ENCODE measurements at places on chromosomes 4 and X.

DNA sequence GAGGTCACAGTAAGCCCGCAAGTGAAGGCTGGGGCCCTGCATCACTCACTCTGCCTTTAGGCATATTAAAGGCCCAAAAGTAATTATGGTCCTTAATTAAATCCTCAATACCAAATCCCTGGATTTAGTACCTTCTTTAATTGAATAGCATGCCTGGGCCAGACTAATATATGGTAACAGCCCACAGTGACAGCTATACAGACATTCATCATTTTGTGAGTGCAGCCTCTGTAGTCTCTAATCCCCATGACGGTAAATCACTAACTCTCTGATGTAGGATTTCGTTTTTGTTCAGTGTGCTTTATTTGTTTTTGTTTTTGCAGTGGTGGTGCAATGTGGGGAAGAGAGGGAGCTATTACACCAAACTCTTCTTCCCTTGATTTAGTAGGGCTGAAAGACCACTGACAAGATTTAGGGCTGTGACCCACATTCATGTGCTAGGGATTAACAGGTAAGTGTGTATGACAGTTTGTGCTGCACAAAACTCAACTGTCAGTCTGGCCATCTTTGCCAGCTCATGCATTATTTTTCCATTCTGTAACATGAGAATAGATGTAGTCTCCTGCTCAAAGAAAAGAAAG lies 60.6 kb upstream of the SLC39A8 start:
- H3K4me3 ChIP-seq = no peak overlapping the region
- H3K27me3 ChIP-seq = peaks cover 6% of the 10 kb centered on the region
- H3K36me3 ChIP-seq = no peaks in the 10 kb centered on the region
- DNase-seq = no peak

GRCh38 chrX:82589410-82589809 lies 918.7 kb upstream of the POU3F4 start:
- H3K4me1 ChIP-seq = no peaks in the 10 kb centered on the region
- no peaks in the 10 kb centered on the region for H3K36me3 ChIP-seq
- no peak for DNase-seq
- H3K27me3 ChIP-seq = no peaks in the 10 kb centered on the region
- no peak overlapping the region for H3K27ac ChIP-seq
- H3K4me3 ChIP-seq = no peak overlapping the region

GRCh38 chr4:148449921-148450320 lies 7.7 kb upstream of the NR3C2 start:
- peaks cover 11% of the 10 kb centered on the region for H3K4me1 ChIP-seq
- no peaks in the 10 kb centered on the region for H3K36me3 ChIP-seq
- peaks cover 27% of the 10 kb centered on the region for H3K27me3 ChIP-seq
- no peak overlapping the region for H3K4me3 ChIP-seq
- no peak for DNase-seq
- no peak overlapping the region for H3K27ac ChIP-seq

- H3K36me3 ChIP-seq = peaks cover 3% of the 10 kb centered on the region
- H3K27ac ChIP-seq = no peak overlapping the region
- peaks cover 41% of the 10 kb centered on the region for H3K27me3 ChIP-seq
- no peak overlapping the region for H3K4me3 ChIP-seq
- peaks cover 10% of the 10 kb centered on the region for H3K4me1 ChIP-seq
Observed at GRCh38 chr4:78553529-78554060, 2.0 kb downstream of the ANXA3 start.

- no peak overlapping the region for H3K27ac ChIP-seq
- no peak overlapping the region for H3K4me3 ChIP-seq
- H3K27me3 ChIP-seq = no peaks in the 10 kb centered on the region
Observed at GRCh38 chr4:134546279-134546678, 344.7 kb upstream of the PABPC4L start.

DNA sequence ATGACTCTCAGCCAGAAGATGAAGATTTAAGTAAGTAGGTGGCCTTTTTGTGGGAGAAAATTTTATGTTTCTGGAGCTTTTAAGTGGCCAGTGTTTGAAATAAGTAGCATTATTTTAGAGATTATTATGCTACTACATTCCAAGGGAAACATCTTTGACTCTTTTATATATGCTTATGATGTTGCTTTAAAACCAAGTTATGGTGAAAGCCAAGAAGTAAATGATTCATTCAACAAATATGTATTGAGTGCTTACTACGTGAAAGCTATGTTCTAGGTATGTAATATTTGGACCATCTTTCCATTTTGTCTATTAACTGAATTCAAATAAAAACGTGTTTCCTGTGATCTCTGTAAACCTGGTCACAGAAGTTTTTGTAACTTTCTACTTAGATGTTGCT lies 58.3 kb downstream of the ZFX start:
- no peak overlapping the region for H3K27ac ChIP-seq
- peaks cover 14% of the 10 kb centered on the region for H3K4me1 ChIP-seq
- H3K36me3 ChIP-seq = peaks cover 22% of the 10 kb centered on the region
- no peak overlapping the region for H3K4me3 ChIP-seq
- no peaks in the 10 kb centered on the region for H3K27me3 ChIP-seq

DNA sequence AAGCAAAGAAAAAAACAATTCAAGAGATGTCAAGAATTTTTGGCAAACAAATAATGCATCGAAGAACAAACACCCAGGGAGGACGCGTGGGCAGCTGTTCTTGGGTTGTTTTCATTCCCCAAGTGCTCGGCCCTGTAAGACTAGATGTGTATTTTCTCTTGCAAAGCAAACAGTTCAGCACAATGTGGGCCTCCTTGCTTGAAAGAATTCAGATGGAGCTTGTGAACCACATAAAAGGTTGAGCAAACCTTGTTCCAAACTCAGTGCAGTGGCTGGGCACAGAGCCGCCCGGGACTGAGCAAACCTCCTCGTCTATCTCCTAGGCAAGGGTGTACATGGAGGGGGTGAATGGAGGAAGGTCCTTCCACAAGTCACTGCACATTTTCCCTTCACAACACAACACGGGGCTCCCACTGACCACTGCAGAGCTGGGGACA lies 82.4 kb downstream of the HTRA3 start:
- no peak overlapping the region for H3K27ac ChIP-seq
- no peaks in the 10 kb centered on the region for H3K4me1 ChIP-seq
- DNase-seq = no peak
- H3K27me3 ChIP-seq = no peaks in the 10 kb centered on the region

DNA sequence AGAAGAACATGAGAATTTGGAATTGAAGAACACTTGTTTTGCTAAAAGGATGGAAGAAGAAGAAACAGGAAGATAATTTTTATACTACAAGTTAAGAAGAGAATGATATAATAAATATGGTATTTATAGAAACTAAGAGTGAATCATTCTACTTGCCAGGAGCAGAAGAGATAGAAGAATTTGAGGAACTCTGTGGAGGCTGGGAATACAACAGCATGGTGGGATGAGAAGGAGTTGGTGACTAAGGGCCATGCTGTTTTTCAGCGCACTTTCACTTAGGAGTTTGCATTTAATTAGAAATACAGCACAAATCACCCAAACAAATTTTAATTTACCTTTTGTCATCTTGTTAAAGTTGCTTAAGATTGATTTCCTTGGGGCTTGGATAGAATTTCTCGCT lies 20.5 kb downstream of the HADH start:
- no peak for DNase-seq
- H3K4me1 ChIP-seq = no peaks in the 10 kb centered on the region
- no peak overlapping the region for H3K27ac ChIP-seq
- H3K36me3 ChIP-seq = peaks cover 32% of the 10 kb centered on the region
- H3K4me3 ChIP-seq = no peak overlapping the region
- no peaks in the 10 kb centered on the region for H3K27me3 ChIP-seq

GRCh38 chrX:119028733-119029330 lies 44.0 kb upstream of the CT47C1 start:
- H3K27me3 ChIP-seq = peaks cover 3% of the 10 kb centered on the region
- no peak overlapping the region for H3K27ac ChIP-seq
- H3K4me3 ChIP-seq = no peak overlapping the region
- no peak for DNase-seq
- H3K4me1 ChIP-seq = no peaks in the 10 kb centered on the region
- H3K36me3 ChIP-seq = no peaks in the 10 kb centered on the region

DNA sequence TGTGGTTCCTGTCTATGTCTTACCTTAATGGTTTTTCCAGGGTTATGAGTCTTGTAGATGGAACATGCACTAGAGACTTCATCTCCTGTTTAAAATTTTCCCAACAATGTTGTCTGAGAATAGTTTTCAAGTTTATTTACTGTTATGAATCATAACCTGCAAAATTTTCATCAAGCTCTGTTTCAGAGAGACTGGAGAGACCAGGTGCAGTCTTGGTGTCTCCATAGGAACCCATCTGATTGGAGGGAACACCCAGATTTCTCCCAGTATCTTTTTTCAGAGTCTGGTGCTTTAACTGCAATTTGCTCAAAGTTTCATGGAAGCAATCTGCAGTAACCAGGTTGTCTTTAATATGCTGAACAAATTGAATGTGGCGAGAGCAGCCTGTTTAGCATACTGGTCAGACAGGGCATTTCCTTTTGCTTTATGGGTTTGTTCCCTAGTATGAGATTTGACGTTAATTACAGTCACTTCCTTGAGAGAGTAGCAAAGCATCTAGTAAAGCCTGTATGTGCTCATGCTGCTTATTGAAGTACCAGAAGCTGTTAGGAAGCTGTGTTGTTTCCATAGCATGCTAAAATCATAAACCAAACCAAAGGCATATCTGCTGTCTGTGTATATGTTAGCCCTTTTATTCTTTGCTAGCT lies 18.8 kb upstream of the VSIG1 start:
- H3K4me3 ChIP-seq = no peak overlapping the region
- no peaks in the 10 kb centered on the region for H3K27me3 ChIP-seq
- H3K36me3 ChIP-seq = peaks cover 3% of the 10 kb centered on the region
- H3K27ac ChIP-seq = no peak overlapping the region

- no peaks in the 10 kb centered on the region for H3K4me1 ChIP-seq
- H3K4me3 ChIP-seq = no peak within 1 kb of the TSS
Observed at GRCh38 chrX:126552313-126553022, at the start of gene DCAF12L1. Gene DCAF12L1, minus strand, starts transcription at chrX:126552814. Its CDS starts 206 bp downstream, at chrX:126552608.

DNA sequence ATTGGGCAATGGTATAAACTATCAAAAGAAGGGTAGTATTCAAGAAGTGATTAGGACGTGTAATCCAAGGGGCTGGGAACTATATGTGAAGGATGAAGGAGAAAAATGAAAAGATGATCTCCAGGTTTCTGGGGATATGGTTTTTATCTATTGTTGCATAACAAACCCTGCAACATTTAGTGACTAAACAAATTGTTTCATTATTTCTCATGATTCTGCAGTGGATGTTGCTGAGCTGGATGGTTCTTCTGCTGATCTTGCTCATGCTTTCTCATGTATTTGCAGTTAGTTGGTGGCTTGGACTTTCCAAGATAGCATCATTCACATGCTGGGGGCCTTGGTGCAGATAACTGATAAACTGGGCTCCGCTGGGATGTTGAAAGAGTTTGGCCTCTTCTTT lies 29.1 kb downstream of the PHOX2B start:
- no peaks in the 10 kb centered on the region for H3K36me3 ChIP-seq
- H3K4me3 ChIP-seq = no peak overlapping the region
- H3K27me3 ChIP-seq = no peaks in the 10 kb centered on the region
- no peaks in the 10 kb centered on the region for H3K4me1 ChIP-seq

DNA sequence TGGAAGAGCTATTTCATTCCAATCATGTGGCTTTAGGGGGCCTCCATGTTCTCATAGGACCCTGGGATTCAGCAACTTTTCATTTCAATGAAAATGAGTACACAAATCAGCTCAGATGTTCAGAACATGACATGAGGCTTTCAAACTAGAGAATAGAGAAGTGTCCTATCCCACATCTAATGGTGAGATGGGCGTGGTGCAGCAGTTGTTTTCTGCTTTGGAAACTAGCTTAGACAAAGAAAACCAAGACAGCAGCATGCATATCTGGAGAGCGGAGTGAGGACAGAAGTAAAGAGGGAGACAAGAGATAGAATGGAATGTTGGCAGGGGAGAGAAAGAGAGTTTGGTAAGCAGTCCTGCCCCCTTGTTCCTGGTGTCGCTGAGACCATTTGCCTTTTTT lies 1009.1 kb upstream of the IGFBP7 start:
- DNase-seq = no peak
- no peaks in the 10 kb centered on the region for H3K27me3 ChIP-seq
- H3K4me1 ChIP-seq = no peaks in the 10 kb centered on the region
- H3K4me3 ChIP-seq = no peak overlapping the region
- no peaks in the 10 kb centered on the region for H3K36me3 ChIP-seq

DNA sequence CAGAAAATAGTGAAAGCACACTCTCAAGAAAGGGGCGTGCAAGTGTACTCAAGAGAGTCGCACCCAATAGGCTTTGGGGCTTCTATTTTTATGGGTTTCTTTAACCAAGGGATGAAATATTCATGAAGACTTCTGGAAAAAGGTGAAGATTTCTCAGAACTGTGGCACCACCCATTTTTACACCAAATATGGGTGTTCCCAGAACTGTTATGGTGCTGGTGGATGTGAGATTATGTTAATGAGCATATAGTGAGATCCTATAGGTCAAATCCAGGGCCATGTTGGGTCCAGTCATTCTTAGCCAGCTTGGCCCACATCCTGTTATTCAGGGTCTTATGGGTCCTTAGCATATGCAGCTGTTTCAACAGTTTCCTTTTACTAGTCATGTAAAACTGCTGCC lies 61.0 kb upstream of the SMIM10 start:
- H3K27ac ChIP-seq = no peak overlapping the region
- no peaks in the 10 kb centered on the region for H3K27me3 ChIP-seq
- peak; percentile 66 for DNase-seq
- peaks cover 7% of the 10 kb centered on the region for H3K4me1 ChIP-seq
- no peak overlapping the region for H3K4me3 ChIP-seq
- peaks cover 10% of the 10 kb centered on the region for H3K36me3 ChIP-seq

DNA sequence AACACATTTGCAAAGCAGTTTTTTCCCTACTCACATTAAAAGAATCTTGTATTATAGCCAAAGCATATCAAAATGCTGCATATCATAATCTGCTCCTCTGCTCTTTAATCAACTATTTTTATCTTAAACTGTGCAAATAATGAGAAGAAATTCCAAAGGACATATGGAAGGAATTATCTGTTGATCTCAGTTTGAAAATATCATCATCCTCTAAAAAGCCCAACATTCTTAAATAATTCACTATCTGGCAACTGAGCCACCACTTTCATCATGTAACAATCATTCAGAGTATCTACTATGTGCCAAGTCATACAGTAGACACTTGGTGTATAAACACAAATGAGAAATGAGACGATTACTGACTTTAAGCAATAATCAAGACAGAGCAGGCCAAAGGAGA lies 63.0 kb downstream of the PRSS12 start:
- H3K27ac ChIP-seq = no peak overlapping the region
- no peak overlapping the region for H3K4me3 ChIP-seq
- no peaks in the 10 kb centered on the region for H3K27me3 ChIP-seq
- no peaks in the 10 kb centered on the region for H3K36me3 ChIP-seq

DNA sequence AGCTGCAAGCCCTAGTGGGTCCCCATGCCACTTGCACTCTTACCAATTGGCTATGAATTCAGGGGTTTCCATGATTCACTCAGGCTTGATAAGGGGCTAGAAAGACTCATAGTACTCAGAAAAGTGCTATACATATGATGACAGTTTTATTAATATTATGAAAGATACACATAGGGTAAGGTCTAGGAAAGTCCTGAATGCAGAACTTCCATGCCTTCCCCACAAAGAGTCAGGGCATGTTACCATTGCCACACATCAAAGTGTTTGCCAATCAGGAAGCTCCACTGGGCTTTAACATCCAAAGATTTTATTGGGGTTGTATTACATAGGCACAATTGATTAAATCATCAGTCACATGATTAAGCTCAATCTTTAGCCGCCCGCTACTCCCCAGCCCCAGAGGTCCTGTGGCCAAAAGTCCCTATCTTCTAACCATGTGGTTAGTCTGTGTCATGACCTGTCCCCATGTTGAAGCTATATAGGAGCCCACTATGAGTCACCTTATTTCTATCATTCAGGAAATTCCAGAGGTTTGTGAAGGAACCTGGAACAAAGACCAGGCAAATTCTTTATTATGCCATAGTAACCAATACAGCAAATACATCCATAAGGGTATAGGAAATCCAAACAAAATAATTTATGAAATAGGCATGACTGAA lies 635.6 kb downstream of the STPG2 start:
- no peak overlapping the region for H3K4me3 ChIP-seq
- H3K4me1 ChIP-seq = no peaks in the 10 kb centered on the region
- no peaks in the 10 kb centered on the region for H3K36me3 ChIP-seq
- no peaks in the 10 kb centered on the region for H3K27me3 ChIP-seq
- no peak for DNase-seq
- no peak overlapping the region for H3K27ac ChIP-seq

Measured in activated CD4-positive, alpha-beta memory T cell treated with anti-CD3 and anti-CD28 coated beads, Interleukin-2, amount 10 ng/mL, durations not matched to agents 7 days and 5 days (primary cell).